ENCODE measurements at places on chromosomes 5 and 9. TPM values are rescaled to one million over a fixed set of nuclear protein-coding genes. Genes with fewer than 3 reads are reported as not detected.
A peak's percentile ranks its signal among the peaks of the same experiment; 100 is the strongest.

The PCDHGB5 gene
- 12.3 TPM for total RNA-seq

The PCDHGB6 gene
- total RNA-seq = 7.5 TPM

GRCh38 chr5:112062181-112062580 is 305.2 kb upstream of the NREP start:
- no peak for DNase-seq

DNA sequence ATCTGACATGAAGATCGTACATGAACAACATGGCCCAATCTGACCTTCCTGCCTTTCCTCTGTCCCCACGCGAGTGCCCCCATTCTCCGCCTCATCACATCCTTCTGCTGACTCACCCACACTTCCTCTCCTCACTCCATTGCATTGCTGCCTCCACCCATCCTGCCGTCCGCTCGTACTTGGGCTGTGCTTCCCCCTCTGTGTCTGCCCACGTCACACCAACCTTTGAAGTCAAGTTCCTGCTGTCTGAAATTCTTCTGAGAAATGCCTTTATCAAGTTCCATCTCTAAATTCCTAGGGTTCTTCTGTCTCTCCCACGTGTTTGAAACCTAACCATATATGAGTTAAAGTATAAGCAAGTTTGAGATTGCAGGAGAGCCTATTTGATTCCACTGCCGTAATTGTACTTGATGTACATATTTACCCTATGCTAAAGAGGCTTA is 18.0 kb upstream of the STARD4 start:
- peak; percentile 69 for DNase-seq

The LPAR1 gene
- total RNA-seq = 28.2 TPM

The SLC46A2 gene
- total RNA-seq = 0.66 TPM

DNA sequence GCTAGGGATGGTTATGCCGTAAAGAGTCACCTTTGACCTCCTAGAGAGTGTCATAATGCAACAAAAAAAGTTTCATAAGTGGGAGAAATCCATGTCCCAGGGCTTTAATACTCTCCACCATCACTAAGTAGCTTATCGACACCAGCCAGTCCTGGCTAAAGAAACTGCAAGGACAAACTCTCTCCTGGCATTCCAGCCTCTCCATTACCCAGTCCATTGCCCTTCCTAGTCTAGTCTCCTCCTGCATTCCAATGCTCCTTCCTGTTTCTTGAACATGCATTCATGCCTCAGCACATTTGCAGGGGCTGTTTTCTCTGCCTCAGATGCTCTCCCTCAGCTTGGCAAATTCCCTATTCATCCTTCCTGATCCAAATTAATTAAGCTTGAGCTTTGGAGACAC is 364.1 kb downstream of the BRINP1 start:
- DNase-seq = peak; percentile 59

GRCh38 chr9:10079284-10079964 is 533.4 kb downstream of the PTPRD start:
- no peak for DNase-seq

DNA sequence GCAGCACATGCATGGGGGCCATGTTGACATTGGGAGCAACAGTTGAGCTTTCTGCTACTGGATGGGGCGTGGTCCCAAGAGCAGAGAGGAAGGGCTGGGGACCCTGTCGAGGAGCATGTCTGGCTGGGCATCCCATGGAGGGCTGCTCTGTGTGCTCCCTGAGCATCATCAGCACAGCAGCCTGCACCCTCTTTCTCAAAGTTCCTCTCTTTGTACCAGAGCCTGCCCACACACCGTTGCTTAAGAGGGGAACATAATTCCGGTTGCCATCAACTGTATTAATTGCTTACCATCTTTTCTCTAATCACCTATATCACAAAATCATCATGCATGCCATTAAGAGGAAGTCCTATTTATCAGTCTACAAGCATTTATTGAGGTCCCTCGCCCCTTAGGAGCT is 55.2 kb upstream of the DIRAS2 start:
- DNase-seq = no peak

GRCh38 chr9:108634204-108634603 is 221.6 kb downstream of the ACTL7B start:
- DNase-seq = no peak

DNA sequence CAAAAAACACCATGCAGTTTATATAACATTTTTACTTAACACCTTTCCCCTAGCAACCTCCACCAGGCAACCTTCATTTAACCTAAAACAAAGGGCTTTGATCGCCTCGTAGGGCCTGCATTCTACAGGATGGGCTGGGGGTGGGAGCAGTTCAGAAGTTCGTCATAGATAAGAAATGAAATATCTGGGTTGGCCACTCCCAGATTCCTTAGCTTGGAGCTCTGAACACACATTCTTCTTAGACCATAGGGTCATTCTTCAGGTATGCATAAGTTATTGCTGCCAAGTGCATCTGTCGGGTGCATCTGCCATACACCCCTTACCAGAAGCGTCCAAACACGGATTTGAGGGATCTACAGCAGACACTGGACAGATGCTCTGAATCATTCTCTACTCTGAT is 4.3 kb upstream of the SLC22A5 start:
- no peak for DNase-seq

DNA sequence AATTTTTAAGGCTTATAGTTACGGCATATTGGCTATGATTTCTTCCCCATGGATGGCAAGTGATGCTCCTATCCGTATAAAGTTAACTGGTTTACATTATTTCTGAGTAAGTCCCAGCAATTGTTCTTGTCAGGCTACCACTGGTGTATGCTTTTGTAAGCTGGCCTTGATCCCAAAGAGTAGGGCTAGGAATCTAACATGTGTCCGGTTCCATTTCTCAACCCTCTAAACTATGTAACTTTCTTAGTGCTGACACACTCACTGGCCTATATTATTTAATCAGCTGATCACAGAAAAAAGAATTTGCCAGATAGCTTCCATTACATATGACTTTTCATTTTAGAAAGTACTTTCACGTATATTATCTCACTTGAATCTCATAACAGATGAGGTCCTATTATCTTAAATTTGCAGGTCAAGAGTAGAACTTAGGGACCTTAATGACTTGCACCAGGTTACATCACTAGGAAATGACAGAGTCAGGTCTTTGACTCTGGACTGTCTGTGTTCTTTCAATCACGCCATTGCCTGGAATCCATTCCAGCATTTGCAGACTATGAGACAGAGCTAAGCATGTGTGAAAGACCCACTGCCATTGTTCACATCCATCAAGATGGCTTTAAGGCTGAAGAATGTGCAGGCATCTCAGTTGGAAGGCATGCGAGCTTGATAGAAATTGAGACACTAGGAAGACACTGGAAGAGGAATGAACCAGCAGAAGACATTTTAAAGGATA is 362.9 kb downstream of the ARRDC3 start:
- no peak for DNase-seq

The TAF11L5 gene
- total RNA-seq = not detected

The LRRC19 gene
- total RNA-seq = 14.8 TPM

DNA sequence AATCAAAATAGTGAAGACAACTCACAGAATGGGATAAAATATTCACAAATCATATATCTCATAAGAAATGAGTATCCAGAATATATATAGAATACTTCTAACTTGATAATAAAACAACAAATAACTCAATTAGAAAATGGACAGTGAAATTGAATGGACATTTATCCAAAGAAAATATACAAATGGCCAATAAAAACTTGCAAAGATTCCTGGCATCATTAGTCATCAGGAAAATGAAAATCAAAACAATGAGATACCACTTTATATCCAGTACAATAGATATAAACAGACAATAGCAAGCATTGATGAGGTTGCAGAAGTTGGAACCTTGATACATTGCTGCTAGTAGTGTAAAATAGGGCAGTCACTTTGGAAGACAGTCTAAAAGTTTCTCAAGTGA is 12.8 kb upstream of the TLR4 start:
- no peak for DNase-seq

DNA sequence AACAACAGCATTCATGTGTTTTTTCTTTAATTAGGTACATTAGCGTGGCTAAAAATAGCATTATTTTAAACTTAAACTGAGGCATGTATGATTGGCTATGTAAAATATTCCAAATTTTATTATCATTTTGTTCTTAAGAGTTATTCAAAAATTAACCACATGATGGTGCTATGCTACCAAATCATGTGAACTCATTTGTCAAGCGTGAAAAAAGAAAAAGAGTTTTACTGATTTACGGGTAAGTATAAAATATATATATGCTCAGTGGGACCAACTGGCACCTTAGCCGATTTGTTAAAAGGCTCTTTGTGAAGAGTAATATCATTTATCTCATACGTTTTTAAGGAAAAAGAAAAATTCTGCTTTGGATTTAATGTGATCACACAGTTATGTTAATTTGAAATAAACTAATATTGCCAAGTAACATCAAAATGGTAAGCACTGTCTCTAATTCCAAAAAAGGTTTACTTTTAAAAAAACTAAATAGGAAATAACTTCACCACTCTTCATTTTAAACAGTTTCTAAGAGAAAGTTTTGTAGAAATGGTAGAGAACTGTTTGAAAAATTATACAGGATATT is 1042.3 kb downstream of the CDH12 start:
- peak; percentile 25 for DNase-seq

- DNase-seq = no peak
These were observed 12.1 kb downstream of the CCL28 start for GRCh38 chr5:43400082-43400481.

The KLHL9 gene
- total RNA-seq = 30.5 TPM

DNA sequence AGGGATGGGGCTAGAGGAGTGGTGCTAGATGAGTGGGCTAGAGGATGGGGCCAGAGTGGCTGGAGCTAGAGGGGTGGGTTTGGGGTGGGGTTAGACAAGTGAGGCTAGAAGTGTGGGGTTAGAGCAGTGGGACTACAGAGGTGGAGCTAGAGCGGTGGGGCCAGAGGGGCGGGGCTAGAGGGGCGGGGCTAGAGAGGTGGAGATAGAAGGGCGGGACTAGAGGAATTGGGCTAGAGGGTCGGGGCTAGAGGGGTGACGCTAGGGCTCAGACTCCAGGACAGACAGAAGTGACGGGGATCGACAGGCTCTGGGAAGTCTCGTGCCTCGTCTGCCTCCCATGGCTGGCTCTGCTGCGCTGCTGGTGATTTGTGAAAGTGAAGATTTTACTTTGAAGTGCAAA is 31.0 kb upstream of the TENT4A start:
- no peak for DNase-seq

- DNase-seq = no peak
These were observed 14.6 kb upstream of the LMX1B start for GRCh38 chr9:126599047-126599650.

Measured in kidney (tissue), 22 donors.